Fibroblast of skin of back (primary cell): ENCODE measurements at places on chromosomes 7 and 10.
A peak's percentile ranks its signal among the peaks of the same experiment; 100 is the strongest.

GRCh38 chr7:24419077-24419476 lies 135.1 kb downstream of the NPY start:
- no peak for DNase-seq

DNA sequence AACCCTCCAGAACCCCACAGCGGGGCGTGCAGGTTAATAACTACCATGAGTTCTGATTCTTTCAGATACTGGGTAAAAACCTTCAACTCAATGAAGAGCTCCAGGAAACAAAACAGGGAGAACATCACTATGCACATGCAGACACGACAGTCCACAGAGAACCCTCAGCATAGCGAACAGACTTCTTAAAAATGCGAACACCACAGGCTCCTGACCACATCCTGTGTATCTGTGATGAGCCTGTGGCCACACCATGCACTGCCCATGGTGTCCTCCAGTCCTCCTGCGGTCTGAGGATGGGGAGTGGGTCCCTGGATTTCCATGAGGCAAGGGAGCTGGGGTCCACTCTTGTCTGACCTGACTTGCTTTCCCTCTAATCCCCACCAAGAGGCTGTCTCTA lies 107.2 kb downstream of the COBL start:
- no peak for DNase-seq

DNA sequence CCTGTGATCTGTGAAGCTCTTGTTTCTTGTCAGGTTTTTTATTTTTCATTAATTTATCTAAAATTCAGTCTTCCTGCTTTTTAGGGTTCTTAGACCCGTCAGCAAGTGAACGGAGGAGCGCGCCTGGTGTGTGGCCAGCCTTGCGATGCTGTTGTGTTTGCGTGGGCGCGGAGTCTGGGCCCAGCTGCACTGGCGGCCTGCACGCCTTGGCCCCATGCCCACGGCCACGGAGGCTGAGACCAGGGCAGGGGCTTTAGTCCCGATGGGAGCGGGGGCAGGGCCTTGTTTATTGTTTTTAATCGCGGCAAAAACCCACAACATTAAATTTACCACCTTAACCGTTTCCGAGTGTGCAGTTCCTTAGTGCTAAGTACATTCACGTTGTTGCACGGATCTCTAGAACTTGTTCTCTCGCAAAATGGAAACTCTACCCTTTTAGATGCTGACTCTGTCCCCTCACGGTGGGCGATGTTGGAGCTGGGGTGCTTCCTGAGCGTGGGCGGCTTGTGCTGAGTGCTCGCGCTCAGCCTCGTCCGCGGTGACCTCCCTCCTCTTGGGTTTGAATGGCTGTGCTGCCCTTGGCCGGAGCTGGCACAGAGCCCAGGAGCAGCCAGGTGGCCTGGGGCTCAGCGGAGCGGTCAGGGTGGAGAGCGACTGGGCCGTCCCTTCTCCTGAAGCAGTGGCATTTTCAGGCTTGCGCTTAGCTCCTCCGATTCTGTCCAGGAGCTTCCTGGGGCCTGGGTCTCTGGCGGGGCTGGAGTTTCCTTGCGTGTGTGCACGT lies 69.1 kb downstream of the INPP5A start:
- DNase-seq, result no peak

GRCh38 chr7:76352193-76352592 lies 6.6 kb downstream of the YWHAG start:
- DNase-seq, result no peak

GRCh38 chr10:115093776-115094408 lies 727 bp downstream of the ATRNL1 start:
- no peak for DNase-seq

DNA sequence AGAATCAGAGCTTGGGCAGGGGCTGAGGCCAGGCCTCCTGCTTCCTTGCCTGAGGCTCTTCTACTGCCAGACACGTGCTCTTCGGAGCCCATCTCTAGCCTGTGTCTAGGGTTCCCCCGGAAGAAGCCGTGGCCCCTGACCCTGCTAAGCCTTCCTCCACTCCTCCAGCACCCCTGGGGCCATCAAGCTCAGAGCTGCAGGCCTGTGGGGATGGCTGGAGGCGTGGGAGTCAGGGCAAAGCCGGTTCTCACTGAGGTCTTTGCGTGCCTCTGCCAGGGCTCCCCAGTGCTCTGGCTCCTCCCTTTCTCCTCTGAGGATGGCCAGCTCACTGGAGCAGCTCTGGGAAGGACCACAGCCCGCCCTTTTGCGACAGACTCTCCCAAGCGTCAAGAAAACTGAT lies 34.4 kb downstream of the GHRHR start:
- no peak for DNase-seq

- peak; percentile 64 for DNase-seq
Measured at GRCh38 chr7:73865738-73866445, 4.9 kb downstream of the TMEM270 start.

DNA sequence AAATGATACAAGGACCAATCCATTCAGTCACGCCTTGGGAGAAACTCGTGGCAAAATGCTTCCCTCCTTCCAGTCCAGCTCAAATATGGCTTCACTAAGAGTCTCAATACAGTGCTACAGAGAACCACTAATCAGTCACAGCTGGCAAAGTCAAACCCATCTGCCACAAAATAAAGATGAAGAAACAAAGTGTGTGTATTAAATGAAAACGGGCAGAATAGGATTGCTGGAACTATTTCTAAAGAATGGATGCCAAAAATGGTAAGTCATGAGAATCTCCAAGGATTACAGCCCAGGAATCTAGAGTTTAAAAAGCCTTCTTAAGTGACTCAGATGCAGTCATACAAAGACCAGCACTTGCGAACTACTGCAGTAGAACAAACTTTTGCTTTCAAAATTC lies 61.9 kb downstream of the CACUL1 start:
- peak; percentile 89 for DNase-seq
